CD4-positive, alpha-beta T cell (primary cell): ENCODE measurements at places on chromosomes 1 and 21.
A peak's percentile ranks its signal among the peaks of the same experiment; 100 is the strongest.

DNA sequence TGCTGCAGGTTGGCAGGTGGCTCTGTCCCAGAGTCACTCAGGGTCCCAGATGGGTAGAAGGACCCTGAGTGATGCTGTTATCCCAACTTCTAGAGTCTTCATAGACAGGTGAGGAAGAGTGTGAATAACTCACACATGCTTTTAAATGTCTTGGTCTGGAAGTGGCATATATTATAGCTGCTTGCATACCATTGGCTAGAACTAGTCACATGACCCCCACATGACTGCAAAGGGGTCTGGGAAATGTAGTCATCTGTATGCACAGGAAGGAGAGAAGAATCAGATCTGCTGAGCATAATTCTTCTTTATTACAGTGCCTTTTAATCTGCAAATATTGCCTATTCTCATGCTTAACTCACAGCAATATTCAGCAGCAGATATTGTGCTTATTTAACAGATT, 28.2 kb upstream of the KLHDC7A start:
- no peak for DNase-seq

DNA sequence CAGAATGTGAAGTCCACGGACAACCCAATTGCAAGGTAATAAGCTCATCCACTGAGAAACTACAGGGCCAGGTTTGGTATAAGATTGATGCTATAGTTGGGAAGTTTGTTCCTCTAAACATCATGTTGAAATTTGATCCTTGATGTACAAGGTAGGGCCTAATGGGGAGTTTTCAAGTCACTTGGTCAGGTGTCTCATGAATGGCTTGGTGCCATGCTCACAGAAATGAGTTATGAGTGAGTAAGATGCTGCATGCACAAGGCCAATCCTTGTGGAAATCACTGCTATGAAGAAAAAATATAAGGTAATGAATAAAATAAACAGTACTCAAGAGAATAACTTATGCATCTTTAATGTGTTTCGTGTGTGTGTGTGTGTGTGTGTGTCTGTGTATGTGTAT, 1891.2 kb downstream of the NCAM2 start:
- no peak for DNase-seq

GRCh38 chr1:1287288-1288110, 7.3 kb downstream of the SCNN1D start:
- DNase-seq, result no peak

DNA sequence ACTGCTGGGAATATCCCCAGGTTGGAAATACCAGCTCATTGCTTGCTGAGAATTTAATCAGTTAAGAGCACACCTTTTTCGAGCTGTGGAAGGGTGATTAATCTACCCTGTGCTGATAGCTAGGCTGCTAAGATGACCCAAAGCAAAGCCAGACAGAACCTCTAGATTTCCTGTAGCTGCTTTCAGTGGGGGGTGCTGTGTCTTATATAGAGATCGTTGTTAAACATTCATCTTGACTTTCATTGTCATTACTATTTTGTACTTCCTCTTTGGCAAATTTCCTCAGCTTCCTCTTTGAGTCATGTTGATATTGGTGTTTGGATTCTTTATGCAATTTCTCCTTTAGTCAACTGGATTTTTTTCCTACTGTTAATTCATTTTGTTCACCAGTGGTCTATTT, 155.3 kb downstream of the DISC1 start:
- no peak for DNase-seq

GRCh38 chr1:121413821-121414220, 229.0 kb downstream of the SRGAP2C start:
- no peak for DNase-seq

GRCh38 chr1:78132174-78132947, 86.6 kb downstream of the GIPC2 start:
- DNase-seq, result no peak

DNA sequence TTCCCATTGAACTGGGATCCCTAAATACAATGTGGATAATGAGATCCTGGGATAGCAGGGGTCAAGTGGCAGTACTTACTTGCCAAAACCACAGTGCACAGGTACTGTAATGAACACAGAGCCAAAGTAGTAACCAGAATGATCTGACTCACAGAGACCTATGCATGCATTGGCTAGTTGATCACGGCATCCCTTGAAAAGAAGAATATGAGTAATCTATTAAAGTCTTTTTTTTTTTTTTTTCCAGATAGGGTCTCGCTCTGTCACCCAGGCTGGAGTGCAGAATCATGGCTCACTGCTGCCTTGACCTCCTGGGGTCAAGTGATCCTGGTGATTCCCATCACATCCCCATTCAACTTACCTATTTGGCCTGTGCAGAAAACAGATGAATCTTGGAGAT, 29.4 kb upstream of the EIF4G3 start:
- no peak for DNase-seq

DNA sequence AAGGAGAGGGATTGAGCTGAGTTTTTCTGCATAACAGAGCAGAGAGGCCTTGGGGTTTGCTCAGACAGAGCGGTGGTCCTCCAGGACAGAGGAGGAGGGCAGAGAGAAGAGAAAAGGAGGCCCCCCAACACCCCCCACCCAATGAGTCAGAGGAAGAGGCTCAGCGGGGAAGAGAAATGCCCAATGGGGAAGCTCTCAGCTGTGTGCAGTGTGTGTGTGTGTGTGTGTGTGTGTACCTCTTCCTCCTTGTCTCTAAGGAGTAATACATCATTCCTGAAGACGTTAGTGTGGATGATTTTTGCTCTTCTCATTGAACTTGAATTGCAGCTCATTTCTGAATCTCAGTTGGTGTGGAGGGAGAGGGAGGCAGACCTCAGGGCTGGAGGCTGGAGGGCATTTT, 8.7 kb downstream of the TMPRSS3 start:
- DNase-seq, result no peak

GRCh38 chr1:180500689-180501088, 1.7 kb downstream of the ACBD6 start:
- no peak for DNase-seq

DNA sequence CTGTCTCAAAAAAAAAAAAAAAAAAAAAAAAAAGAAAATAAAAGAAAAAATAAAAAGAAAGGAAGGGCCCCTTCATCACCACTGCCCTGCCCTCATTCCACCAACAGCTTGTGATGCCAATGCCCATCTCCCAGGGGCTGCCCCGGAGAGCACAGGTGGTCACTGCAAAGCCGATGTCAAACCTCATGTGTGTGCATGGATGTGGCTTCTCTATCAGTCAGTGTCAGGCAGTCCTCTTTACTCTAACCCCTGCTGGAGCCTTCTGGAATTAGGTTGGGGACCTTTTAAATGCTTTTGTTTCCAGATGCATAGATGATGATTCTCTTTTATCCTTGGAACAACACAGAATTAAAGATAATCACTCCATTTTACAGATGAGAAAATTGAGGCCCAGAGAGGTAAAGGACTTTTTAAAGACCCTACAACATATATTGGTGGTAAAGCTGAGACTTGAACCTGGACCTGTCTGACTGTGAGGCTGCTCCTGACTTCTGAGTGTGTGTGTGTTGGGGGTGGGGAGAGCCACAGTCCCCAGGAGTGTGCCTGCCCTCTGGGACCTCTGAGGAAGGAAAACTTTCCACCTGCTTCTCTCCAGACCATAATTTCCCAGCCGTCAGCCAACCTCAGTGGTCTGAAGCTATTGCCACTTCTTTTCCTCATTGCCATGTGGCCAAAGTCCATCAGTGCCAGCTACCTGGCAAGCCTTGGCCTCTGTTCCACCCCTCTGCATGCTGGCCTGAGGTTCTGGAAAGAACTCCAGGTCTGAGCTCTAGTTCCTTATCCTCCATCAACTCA, 3.0 kb upstream of the TMEM54 start:
- no peak for DNase-seq

GRCh38 chr1:213227458-213227857, 176.4 kb downstream of the RPS6KC1 start:
- no peak for DNase-seq

DNA sequence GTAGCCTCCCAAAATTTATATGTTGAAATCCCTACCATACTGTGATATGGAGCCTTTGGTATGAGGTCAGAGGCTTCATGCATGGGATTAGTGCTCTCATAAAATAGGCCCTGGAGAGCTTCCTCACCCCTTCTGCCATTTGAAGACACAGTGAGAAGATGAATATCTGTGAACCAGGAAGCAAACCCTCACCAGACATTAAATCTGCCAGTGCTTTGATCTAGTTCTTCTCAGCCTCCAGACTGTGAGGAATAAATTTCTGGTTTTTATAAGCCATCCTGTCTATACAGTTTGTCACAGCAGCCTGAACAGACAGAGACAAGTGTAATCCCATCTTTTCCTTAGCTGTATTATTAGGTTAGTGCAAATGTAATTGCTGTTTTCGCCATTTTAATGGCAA, 88.4 kb downstream of the OLFML2B start:
- DNase-seq, result no peak

GRCh38 chr1:42524330-42524729, 61.2 kb downstream of the CCDC30 start:
- DNase-seq, result no peak

- no peak for DNase-seq
Measured at GRCh38 chr1:158999316-159000069, 10.2 kb upstream of the IFI16 start.

DNA sequence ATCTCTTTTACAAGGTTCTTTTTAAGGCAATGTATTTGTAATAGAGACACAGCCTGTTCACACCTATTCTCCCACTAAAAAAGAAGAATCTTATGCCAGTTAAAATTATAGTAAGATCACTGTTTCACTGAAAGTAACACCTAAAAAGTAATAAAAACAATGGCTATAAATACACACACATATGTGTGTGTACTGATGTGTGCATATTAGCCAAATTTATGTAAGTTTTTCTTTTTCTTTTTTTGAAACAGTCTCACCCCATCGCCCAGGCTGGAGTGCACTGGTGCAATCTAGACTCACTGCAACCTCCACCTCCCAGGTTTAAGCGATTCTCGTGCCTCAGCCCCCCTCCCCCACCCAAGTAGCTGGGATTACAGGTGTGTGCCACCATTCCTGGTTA, 56.8 kb upstream of the SLC30A10 start:
- DNase-seq, result no peak

DNA sequence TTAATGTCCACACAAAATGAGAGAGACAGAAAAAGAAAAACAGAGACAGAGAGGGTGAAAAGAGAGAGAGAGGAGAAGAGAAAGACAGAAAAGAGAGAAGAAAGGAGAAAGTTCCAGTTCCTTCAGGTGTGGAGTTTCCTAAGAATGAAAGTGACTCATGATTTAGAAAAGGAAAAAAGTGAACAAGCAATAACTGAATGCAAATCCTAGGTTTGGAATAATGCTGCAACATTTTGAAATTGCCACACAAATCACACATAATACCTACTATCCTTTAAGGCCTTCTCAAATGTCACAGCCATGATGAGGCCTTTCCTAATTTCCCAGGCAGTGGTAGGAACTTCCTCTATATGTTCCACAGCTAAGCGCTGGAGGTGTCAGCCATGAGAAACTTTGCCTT, 31.5 kb upstream of the XPR1 start:
- DNase-seq, result no peak

DNA sequence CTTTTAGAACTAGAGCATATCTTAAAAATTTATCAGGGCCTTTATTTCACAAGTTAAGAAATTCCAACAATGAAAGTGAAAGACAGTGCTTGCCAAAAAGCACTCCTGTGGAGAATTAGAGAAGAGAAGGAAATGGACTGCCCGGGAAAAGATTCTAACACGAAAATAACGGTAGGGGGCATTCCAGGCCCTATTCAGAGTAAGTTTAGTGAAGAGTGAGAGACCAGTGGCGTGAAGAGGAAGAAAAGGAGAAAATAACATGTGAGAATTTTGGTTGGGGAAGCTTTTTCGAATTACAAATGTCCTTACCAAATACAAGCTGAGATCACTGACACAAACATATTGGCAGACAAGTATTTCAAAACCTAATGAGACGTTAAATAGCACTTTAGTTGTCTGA, 38.4 kb upstream of the RBM34 start:
- DNase-seq, result no peak

GRCh38 chr1:112388436-112388835, 7.6 kb upstream of the CTTNBP2NL start:
- DNase-seq, result no peak

GRCh38 chr1:94912263-94913184, 14.4 kb downstream of the CNN3 start:
- no peak for DNase-seq

DNA sequence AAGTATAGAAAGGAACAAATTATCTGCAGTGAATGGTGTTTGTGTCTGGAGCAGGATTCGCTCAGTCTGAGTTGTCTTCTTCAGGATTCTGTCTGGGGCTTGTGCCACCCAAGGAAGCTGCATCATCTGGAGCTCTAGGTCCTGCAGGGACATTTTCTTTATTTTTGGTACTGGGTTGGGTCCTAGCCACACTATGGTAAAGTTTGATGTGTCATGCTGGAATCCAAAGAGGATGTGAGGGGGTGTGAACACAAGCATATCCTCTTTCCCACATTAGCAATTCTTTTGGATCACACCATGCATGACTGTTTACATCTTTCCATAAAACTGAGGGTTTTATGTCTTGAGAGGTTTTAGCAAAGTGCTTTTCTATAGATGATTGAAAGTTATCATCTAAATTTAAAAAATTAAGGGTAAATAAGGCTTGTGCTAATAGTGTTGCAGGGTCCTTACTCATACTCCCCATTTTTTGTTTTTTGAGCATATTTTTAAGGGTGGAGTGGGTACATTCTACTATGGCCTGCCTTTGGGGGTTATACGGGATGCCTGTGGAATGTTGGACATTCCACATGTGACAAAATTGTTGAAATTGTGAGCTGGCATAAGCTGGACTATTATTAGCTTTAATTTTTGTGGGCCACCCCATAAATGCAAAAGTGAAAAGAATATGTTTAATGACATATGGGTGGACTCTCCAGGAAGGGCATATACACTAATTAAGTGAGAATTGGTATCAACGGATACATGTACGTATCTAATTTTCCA, 152.0 kb upstream of the HMCN1 start:
- DNase-seq, result no peak

GRCh38 chr1:182259229-182259872, 132.2 kb downstream of the GLUL start:
- DNase-seq, result peak; percentile 59

GRCh38 chr1:233965856-233966255, 61.4 kb downstream of the SLC35F3 start:
- DNase-seq, result no peak

DNA sequence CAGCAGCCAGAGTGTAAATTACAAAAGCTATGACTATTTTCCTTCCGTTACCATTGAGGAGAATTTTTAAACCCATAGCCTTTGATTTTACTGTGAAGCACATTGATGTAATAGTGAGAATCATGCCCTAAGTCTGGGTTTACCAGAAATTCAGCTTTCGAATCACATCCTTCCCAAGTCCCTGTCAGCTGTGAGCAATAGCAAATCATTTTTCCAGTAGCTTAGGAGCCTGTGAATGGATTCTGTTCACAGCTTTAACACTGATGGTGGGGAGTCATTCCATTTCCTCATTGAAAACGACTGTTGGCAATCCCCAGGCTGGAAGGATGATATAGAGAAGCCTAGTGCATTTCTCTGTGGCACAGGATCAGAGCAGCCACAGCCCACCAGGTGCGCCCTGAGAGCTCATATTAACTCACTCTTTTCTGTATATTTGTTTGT, 82.2 kb upstream of the C1orf105 start:
- DNase-seq, result no peak

DNA sequence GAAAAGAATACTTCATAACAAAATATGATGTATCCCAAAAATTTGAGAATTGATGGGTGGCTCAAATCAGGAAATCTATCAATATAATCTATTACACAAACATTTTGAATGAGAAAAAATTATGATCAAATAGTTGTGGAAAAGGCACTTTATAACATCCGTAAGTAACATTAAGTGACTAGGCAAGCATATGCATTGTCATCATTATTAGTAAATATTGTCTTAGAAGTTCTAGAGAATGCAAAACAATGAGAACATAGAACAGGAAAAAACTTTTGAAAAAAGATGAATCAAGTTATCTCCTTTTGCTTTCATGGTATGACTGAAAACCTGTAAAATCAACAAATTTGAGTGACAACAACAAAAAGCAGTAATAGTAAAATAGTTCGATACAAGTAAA, 42.9 kb downstream of the VCAM1 start:
- no peak for DNase-seq
